ENCODE measurements at places on chromosomes 5 and 9.

GRCh38 chr9:69122549-69123141 lies 51.4 kb upstream of the TJP2 start:
- DNase-seq = no peak

GRCh38 chr9:121021301-121021700 lies 28.8 kb downstream of the C5 start:
- no peak for DNase-seq

- DNase-seq = no peak
Observed at GRCh38 chr5:90550963-90551362, 7.6 kb upstream of the ADGRV1 start.

- DNase-seq = no peak
Observed at GRCh38 chr9:76452839-76453238, 6.1 kb upstream of the GCNT1 start.

DNA sequence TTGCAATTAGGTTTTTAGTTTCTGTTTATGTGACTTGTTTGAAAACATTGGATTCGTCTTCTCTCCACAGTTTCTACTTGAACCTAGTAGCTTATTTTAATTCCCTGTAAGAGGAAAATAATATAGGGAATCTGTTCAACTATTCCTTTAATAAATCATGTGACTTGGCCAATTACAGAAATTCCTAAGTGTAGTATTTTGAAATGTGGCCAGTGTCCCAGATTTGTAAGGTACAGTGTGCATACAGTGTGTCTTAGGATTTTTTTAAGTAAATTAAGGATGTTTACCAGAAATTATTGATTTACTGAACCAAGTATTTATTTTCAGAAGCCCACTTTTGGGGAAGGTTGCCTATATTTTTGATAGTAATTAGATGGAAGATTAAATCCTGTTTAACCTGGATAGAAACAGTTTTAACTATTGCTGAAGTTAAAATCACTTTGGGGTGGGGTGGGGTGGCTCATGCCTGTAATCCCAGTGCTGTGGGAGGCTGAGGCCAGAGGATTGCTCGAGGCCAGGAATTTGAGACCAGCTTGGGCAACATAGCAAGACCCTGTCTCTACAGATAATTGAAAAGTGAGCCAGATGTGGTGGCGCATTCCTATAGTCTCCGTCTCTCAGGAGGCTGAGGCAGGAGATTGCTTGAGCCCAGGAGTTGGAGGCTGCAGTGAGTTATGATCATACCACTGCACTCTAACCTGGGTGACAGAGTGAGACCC lies 36.9 kb downstream of the G3BP1 start:
- DNase-seq = no peak

DNA sequence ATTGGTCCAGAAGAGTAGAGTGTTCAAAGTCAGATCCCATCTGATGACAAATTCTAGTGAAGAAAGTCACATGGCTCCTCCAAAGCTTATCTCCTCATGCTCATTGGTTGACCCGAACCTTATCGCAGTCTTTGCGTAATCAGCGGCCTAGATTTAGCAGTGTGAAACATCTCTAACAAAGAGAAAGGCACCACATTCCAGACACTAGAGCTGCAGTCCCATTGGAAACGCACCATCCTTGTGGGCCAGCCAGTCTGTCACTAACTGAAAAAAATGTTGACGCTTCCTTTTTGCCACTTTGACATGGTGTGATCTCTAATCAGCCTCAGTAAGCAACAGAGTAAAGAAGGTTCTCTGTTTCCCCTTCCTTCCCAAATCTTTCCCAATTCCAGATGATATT lies 458.0 kb upstream of the WWC1 start:
- DNase-seq = no peak

All from substantia nigra (tissue), 51 donors.